ENCODE measurements at places on chromosomes 2 and 18.

DNA sequence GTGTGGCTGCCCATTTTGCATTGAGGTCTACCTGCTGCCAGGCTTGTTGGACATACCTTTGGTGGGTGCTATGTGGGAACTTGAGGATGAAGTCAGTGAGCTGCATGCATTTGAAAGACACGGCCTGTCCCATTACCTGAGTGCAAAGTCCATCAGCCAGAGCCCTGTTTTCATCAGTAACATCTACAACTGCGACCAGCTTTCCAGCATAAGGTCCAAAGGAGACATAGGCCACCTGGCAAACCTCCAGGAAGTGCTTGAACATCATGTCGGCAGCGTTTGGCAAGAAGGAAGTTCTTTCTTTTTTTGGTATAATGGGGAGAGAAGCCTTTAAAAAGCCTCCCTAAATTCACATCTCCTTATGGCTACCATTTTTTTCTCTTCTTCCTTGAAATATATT lies 143.1 kb downstream of the FAM161A start:
- DNase-seq, result no peak

DNA sequence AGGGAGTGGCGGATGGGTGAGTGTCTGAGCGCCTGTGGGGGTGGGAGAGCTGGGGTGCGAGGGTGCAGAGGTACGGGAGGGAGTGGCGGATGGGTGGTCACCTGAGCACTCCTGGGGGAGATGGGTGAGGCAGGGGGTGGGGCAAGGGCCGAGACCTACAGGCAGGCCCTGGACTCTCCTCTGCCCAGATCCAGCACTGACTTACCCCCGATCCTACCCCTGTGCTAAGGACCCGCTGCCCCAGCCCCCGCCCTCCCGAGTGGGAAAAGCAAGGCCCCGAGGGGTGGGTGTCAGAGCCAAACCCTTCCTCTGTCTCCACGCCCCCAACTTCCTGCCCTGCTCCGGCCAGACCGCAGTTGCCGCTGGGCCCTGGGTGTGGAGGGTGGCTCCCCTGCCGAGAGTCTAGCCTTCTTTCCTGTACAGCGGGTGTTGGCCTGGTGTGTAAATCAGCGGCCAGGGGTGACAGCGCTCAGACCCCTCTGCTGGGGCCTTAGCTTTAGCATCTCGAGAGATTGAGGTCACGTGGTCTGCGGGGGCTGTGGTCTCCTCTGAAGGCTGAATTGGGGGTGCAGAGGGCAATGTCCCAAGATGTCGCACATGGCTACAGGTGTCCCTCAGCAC lies 12.5 kb downstream of the BOK start:
- no peak for DNase-seq

GRCh38 chr2:127645395-127646291 lies at the start of gene GPR17:
Gene GPR17, plus strand, starts transcription at chr2:127646153. Its CDS starts 4,583 bp downstream, at chr2:127650736.
- DNase-seq, result no peak

- DNase-seq, result no peak
Measured at GRCh38 chr18:38025433-38026038, 459.9 kb upstream of the CELF4 start.

- no peak for DNase-seq
Measured at GRCh38 chr18:8901019-8901418, 195.7 kb downstream of the MTCL1 start.

DNA sequence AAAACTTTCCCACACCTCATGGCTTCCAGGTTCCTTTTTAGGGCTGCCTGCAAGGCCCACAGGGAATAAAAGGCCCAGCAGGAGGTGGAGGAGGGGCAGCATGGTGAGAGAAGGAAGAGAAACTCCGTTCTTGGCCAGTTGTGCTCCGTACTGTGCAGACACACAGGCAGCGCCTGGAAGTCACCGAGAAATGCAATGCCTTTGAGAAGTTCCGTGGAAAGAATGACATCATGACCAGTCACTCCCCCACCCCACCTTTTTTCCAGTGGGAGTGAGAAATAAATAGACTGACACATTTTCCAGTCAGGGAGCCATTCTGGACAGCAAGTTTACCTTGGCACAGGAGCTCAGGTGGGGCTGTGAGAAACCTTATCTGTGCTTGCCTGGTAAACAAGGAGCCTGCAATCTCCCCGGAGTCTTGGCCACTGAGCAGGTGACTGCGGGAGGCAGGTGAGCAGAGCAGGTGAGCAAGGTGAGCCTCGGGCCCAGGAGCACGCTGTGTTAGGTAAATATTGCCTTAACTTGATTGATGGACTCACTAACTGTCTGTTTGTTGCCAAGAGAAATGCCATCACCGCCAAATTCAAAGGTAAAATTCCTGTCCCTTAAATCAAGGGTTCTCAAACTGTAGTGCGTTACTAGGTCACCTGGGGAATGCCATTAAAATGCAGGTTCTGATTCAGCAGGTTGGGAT lies 13.5 kb upstream of the LBH start:
- DNase-seq, result no peak
